ENCODE measurements at places on chromosomes 16 and 17.

- DNase-seq = no peak
These were observed 99.9 kb downstream of the HAPSTR1 start for GRCh38 chr16:9191274-9191850.

DNA sequence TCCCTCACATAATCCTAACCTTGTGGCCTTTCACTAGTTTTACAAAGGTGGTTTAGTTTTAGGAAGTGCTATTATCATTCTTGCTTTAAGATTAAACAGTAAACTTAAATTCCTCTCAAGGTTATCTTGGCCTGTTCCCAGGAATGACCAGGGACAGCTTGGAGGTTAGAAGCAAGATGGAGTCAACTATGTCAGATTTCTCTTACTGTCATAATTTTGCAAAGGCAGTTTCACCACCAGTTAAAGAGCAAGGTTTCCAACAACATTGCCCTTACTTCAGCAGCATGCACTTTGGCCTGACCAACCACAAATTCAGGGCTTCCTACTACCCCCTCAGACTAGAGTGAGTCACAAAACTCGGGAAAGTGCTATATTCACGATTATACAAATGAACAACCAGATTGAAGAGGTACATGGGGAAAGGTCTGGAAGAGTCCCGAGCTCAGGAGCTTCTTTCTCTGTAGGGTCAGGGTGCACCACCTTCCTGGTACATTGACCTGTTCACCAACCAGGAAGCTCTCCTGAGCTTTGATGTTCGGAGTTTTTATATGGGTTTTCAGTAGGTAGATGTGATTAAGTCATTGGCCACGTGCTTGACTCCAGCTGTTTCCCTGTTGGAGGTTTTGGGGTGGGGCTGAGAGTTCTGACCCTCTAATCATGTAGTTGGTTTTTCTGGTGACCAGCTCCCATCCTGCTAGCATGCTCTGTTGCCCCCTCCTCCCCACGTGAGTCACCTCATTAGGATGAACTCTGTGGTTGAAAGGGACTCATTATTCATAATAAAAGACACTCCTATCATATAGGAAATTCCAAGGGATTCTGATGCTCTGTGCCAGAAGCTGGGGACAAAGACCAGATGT, 19.4 kb downstream of the RHOT1 start:
- no peak for DNase-seq

- DNase-seq = no peak
These were observed 24.6 kb upstream of the FOXF1 start for GRCh38 chr16:86485746-86486145.

DNA sequence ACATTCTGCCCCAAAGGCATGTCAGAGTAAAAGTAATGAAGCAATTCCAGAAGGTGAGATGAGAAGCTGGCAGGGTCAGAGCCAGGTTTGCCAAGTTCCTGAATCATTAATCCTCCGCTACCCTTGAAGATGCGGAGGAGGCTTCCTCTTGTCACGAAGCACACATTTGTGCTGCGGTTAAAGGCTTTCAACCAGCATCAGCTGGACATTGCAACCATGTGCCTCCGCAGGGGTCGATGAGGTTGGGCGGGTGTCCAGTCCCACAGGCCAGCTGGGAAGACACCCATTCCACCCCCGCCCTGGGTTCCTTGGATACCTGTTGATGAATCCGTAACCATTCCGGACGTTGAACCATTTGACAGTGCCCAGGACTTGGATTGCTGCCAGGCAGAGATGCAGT, 1.3 kb downstream of the YBX2 start:
- DNase-seq = no peak
